ENCODE measurements at places on chromosomes 3 and 15.

DNA sequence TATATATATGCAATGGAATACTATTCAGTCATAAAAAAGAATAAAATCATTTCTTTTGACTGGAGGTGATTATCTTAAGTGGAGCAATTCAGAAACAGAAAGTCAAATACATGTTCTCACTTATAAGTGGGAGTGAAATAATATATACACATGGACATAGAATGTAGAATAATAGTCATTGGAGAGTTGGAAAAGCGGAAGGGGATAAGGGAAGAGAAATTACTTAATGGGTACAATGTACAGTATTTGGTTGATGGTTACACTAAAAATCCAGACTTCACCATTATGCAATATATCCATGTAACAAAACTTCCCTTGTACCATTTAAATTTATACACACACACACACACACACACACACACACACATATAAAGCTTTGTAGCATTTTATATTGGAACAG is 84.3 kb downstream of the RAP2B start:
- DNase-seq, result no peak

- DNase-seq, result no peak
Measured at GRCh38 chr3:162769564-162769963, 1273.0 kb downstream of the OTOL1 start.

- no peak for DNase-seq
Measured at GRCh38 chr3:168951884-168952283, 711.6 kb downstream of the MECOM start.

GRCh38 chr3:99842826-99843589 is 25.3 kb downstream of the CMSS1 start:
- no peak for DNase-seq

DNA sequence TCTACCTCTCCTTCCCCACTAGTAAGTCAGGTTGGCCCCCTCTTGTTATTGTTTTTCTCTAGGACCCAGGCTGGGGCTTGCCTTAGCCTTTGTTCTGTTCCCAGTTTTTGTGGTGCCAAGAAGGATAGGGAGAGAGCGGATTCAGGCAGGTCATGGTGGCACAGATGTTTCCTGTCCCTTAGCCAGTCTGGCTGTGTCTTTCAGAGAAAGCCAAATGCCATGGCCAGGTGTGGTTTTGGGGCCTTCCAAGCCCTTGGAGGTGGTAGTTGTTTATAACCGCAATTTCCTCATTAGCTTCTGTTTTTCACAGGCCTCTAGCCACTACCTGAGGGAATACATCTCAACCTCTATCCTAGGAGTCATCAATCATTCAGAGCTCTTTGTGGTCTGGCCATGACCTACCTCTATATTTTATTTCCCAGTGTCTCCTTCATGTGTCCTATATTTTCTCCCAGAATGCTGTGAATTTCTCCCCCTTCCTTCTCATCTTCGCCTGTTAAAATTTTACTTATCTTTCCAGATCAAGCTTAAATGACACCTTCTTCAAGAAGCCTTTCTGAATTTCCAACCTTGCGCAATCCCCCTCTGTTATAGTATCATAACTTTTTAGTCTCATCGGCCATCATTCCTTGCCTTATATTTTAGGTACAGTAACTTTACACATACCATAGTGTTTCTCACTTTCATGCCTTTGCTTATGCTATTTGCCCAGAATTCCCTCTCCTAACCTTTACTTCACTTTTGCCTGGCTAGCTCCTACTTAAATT is 38.2 kb downstream of the TIMP4 start:
- DNase-seq, result no peak

DNA sequence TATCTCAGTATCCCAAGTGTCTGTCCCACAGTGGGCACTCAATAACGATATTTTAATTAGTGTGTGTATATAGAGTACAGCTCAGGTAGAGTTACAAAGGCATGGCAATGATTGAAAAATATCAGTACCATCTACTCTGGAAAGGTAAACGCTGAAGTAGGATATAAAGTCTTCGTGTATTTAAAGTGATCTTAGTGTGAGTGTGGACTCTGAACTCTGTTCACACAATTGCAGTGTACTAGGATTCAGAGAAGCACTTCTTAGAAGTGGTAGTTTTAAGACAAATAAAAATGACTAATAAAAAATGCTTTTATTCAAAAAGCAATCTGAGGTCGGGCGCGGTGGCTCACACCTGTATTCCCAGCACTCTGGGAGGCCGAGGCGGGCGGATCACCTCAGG is 62.9 kb upstream of the RAP2B start:
- DNase-seq, result no peak

GRCh38 chr3:46702246-46703012 is 1.2 kb downstream of the TMIE start:
- DNase-seq, result no peak

DNA sequence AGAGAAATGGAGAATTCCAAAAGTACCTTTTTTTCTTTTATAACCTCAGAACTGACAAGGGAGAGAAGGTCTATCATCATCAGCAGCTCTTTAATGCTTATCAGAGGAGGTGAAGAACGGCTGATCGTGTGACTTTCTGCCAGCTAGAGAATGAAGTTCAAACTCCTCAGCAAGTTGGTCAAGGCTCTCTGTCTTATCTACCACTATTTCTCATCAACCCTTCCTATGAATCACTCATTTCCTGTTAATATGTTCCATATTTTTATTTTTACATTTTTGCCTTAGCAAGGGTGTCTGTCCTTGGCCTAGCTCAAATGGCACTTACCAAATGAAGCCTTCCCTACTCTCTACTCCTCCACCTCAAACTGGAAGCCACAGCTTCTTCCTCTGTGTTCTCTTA is 73.1 kb upstream of the TSPAN3 start:
- no peak for DNase-seq

DNA sequence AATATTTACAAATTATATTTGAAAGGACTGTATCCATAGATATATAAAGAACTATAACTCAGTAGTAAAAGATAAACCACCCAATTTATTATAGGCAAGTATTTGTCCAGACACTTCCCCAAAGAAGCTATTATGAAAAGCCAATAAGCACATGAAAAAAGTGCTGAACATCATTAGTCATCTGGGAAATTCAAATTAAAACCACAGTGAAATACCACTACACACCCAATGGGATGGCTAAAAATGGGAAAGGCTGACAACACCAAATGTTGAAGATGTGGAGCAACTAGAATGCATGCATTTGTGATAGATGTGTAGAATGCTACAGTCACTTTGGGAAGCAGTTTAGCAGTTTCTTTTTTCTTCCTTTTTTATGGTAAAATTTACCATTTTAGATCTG is 147.0 kb downstream of the PDE8A start:
- DNase-seq, result no peak

GRCh38 chr3:34382859-34383258 is 584.4 kb downstream of the PDCD6IP start:
- DNase-seq, result no peak

GRCh38 chr3:30193625-30194044 is 412.8 kb upstream of the TGFBR2 start:
- no peak for DNase-seq

- no peak for DNase-seq
Measured at GRCh38 chr15:60408463-60408981, 10.7 kb upstream of the ANXA2 start.

DNA sequence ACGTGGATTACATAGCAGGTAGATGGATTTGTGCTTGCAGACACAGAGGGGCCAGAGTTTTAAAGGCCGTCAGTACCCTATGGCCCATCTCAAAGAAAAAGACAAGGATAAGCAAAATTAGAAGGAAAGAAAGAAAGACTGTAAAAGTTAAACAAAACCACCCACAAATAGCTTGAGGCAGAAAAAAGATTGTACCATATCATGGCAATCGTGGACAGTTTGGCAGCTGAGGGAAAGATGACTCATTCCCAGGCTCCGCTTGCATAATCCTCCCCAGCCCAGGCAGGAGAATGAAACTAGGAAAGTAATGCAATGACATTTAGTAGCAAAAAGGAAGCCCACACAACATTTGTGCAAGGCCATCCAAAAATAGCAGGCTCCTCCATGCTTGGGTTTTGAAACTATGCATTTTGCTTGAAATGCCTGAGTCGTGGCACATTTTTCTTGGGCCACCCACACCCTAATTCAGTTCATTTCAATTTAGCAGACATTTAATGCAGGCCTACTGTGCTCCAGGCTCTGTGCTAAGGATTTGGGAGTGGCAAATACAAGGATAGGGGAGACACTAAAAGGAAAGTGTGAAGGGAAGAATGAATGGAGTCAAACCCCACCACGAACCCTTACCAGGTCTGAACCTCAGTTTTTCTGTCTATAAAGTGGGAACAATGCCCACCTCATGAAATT is 40.9 kb upstream of the SMAD3 start:
- no peak for DNase-seq

- no peak for DNase-seq
Measured at GRCh38 chr3:58329150-58329921, 3.4 kb upstream of the PXK start.

DNA sequence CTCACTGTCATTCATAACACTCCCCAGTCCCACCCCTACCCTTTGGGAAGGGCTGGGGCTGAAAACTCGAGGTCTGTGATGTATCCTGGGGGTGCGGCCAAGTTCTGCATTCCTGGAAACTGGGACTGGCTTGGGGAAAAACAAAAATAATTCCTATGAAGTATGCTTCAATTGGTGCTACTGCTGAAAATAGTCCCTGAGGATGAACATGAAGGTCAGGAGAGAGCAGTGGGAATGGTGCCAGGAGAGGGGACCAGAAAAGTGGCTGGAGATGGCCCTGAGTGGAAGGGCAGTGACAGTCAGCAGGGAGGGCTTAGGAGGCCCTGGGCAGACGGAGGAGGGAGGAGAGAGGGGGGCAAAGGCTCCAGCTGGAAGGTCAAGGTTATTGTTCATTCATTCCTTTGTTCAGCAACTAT is 4.8 kb upstream of the ISLR start:
- no peak for DNase-seq

GRCh38 chr3:186653080-186653707 is 12.6 kb upstream of the HRG start:
- DNase-seq, result no peak

GRCh38 chr3:171736556-171736955 is 73.7 kb downstream of the PLD1 start:
- DNase-seq, result no peak

DNA sequence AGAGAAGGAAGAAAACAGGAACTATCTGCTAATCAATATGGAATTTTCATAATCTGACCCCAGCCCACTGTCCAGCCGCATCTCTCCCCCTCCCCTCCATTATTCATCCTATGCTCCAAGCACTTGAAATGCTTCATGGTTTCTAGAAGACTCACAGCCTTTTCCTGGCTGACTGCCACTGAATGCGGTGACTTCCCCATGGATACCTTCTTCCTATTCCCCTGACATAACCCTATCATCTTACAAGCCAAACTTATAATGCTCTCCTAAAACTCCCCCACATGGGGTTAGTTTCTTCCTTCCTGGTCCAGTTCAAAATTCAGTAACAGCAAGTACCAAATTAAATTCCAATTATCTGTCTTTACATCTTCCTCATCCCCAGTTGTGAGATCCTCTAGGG is 31.2 kb upstream of the PTX3 start:
- no peak for DNase-seq

GRCh38 chr15:62447742-62448141 is 282.7 kb upstream of the C2CD4B start:
- DNase-seq, result no peak

GRCh38 chr3:55731741-55732140 is 244.6 kb upstream of the WNT5A start:
- DNase-seq, result no peak

DNA sequence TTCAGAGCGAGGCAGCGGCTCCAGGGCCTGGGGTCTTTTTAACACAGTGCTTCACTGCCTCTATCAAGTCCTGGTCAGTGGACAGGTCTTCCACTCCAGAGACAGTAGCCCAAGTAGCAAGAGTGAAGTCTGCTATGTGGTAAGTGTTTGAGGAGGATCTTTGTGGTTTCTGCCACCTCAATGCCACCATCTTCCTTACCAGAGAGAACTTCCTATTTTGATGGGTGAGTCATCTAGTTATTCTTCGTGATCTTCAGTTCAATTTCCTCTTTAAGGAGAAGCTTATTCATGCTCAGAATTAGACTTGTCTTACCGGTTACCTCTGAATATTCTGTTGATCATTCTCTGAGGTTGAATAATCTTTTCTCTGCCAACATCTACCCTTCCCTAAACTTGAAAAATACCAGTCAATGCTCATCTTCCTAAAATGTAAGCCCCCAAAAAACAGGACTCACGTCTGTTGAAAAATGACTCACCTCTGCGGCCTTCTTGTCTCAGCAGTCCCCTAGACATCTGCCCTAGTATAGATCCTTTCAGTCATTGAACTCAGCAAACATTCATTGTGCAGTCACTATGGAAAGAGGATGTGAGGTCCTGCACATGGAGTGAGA is 32.2 kb upstream of the BCL6 start:
- no peak for DNase-seq

GRCh38 chr3:15628967-15629366 is 27.4 kb downstream of the BTD start:
- DNase-seq, result no peak

GRCh38 chr3:8156138-8156537 is 345.5 kb upstream of the LMCD1 start:
- no peak for DNase-seq

DNA sequence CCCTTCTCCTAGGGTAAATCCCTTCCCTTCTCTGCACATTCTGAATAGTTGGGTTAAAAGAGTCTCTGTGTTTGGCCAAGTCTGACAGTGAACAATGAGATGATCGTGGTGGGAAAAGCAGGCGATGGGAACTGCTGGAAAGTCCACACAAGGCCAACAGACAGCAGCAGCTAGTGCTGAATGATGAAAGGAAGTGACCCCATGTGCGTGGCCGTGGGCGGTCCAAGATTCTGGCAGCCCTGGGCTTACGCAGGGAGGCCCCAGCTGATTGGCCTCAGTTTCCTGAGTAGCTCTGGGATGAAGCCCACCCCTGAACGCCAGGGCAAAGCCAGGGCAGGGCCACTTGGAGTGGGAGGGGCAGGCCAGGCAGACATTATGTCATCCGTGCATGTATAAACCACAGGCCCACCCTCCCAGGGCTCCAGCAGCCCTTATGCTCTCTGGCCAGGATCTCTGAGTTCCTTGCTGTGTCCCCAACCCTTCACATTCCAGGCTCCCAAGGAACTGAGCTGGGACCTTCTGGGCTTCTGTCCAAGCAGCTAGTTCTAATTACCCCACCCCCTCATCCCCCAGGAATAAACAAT is 57.8 kb downstream of the CDC25A start:
- no peak for DNase-seq

DNA sequence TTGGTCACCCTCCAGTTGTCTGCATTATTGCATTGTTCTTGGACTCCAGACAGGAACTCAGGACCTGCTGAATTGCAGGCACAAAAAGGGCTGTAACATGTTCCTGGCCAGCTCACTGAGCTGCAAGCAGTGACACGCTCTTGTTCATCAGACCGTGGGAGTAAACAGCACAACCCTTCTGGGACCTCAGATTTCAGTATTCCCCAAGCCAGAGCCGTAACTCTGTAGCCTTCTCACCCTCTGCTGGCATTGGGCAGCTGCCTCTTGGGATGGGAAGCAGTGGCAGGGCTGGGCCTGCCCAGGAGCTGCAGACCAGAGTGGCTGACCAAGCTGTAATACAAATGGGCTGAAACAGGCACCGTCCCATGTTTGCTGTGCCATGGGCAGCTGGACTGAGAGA is 607.1 kb upstream of the BCHE start:
- no peak for DNase-seq

Measured in activated CD8-positive, alpha-beta memory T cell treated with anti-CD3 and anti-CD28 coated beads for 1 hour (primary cell).